ENCODE measurements at places on chromosomes 6 and 20.

DNA sequence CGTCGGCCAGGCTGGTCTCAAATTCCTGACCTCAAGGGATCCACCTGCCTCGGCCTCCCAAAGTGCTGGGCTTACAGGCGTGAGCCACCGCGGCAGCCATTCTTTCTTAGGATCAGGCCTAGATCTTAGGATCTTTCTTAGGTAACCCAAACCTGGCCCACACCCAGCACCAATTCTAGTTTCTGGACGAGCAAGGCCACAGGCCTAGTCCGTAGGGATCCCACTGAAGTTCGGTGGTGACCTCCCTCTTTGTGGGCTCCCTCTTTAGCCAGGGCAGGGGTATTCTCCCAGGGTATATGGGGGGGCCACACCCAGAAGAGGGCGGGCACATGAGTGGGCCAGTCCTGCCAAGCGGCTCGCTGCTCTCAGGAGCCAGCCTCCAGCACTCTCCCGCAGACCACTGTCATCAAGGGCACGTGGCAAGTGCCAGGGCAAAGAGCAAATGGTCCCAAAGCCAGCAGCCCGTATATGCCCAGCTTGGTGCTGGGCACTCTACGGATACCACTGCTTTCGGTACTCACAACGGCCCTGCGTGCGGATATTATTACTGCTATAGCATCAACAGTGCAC, 6.5 kb downstream of the PXDC1 start:
- DNase-seq: no peak

GRCh38 chr6:100247123-100247522, 217.6 kb downstream of the SIM1 start:
- DNase-seq: no peak

DNA sequence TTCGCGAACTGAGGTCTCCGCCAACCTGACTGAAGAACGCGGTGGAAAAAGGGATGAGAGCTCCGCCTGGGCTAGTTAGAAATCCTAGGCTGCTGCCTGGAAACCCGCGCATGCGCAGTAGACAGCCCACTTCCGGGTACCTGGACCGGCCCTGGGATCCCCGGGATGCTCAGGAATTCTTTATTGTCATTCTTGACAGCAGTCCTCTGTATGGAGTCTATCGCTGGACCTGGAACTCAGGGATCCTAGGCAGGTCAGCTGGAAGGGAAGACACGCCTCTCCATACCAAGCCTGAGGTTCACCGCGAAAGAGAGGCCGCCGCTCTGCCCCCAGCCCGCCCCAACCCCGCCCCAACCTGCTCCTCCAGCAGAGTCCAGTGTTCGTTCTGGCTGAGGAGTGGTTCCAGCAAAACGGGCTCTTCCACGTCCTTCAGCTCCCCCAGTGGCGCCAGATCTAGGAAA, 1379.2 kb upstream of the DEFB115 start:
- peak; percentile 6 for DNase-seq

DNA sequence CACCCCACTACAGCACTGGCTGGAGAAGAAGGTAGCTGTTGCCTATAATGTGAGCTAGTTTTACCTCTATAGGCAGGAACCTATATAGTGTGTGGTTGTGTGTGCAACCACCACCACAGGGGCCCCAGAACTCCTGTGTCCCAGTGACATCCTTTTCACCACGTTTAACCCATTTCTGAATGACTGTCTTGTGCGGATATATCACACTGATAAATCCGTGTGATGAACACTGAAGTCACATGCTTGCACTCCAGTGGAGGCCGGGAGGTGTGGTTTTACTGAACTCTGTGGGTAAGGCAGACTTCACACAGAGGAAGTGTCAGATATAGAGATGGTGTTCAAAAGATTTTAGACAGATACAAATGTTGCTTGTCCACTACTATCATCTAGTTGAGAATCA, 32.5 kb downstream of the SDHAF4 start:
- no peak for DNase-seq

DNA sequence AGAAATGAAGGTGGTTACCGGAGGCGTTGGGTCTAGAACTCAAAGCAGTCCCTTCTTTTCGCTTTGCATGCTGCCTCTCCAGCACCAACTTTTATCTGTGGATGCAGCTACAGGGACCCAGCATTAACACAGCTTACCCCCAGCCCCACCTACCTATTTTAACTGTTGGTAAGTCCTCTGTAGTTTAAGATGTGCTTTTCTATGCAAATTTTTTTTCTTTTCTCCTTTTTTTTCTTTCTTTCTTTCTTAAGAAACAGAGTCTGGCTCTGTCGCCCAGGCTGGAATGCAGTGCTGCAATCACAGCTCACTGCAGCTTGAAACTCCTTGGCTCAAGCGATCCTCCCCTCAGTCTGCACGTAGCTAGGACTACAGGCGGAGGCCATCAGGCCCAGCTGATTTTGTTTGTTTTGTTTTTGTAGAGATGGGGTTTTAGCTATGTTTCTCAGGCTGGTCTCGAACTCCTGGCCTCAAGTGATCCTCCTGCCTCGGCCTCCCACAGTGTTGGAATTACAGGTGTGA, 6.5 kb upstream of the USP45 start:
- DNase-seq: peak; percentile 78

GRCh38 chr6:84979541-84979940, 215.1 kb upstream of the TBX18 start:
- DNase-seq: peak; percentile 83

DNA sequence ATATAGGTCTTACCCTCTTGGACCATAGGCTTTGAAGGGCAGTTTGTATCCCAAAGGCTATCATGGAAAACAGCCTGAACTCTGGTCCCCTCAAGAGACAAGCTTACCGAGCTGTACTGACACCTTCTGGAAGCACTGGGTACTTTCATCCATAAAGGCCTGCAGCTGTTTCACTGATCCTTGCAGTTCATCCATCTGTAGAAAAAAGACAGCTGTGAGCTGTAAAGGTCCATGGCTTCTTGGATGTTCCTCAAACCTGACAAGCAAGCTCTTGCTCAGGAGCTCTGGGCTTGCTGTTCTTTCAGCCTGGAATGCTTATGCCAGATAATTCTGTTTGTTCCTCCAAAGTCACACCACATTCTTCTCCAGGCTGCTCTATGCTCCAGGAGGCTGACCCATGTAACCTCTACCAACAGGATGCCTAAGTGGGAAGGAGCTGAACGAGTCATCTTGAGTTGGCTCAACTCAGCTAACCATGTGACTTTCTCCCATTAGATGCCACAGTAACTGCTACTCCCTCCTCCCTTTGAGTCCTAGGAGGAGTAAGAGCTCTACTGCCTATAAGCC, 8.8 kb upstream of the NDRG3 start:
- peak; percentile 82 for DNase-seq

DNA sequence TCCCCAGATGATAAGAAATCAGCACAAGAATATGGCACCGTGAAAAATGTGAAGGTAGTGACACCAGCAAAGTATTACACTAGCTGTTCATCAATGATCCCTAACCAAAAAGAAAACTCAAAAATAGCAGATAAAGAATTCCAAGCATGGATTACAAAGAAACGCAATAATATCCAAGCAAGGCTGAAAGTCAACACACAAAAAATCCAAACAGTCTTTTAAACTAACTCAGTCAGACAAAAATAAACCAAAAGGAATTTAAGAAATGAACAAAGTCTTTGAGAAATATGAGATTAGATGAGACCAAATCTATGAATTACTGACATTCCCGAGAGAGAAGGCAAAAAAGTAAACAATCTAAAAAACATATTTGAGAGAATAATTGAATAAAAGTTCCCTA, 976.1 kb upstream of the MAP3K7 start:
- DNase-seq: no peak

- peak; percentile 98 for DNase-seq
Measured at GRCh38 chr20:58907320-58908137, 55.0 kb downstream of the GNAS start.

DNA sequence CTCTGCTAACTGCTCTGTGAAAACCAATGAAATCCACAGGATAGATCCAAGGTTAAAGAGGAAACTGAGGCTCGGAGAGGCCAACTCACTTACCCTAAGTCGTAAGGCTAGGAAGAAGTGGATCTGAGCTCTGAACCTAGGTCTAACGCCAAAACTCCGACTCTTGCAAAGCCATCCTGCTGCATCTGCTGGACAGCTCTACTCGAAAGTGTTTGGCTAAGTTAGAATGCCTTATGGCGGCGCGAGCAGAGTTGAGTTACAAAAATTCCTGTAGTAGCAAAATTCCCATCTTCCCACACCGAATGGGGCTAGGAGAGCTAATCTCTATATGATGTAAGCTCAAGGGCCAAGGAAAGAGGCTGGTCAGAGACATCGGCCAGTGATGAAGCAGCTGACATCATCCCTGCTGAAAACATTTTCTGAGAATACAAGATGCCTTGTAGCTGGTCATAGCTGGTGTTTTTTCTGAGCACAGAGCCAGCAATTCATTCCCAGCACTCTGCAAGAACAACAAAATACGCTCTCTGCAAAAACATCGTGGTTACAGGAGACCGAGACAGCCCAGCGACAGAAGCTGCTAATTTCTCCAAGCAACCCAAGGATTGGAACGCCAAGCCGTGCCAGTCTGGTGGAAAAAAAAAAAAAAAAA, 1.8 kb downstream of the SPATA2 start:
- DNase-seq: no peak

GRCh38 chr20:37544386-37544785, 16.7 kb upstream of the BLCAP start:
- no peak for DNase-seq

DNA sequence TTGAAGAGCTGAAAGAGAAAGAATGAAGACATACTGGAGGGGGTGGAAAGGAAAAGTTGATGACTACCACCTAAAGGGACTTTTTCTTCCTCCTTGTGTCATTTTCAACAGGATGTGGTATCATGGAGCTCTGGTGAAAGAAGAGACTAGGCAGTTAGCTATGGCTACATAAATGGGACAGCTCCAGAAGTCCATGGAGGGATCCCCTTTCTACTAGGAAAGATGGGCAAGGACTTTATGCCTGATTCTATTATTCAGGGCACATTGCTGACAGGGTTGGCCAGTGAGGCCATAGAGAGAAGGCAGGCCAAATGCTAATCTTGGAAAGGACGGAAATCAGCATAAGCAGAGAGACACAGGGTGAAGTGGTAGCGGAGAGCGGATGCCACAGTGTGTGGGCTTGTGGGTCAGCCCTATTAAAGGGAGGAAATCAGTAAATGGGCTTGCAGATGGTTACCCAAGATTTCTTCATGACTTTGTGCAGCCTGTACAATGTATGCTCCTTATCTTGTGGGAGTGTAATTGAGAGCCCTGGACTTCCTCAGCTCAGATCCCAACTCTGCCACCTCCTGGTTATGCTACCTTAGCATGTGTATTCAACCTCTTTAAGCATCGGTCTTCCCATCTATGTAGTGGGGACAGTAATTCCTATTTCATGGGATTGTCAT, 77.4 kb upstream of the TMEM170B start:
- peak; percentile 25 for DNase-seq

DNA sequence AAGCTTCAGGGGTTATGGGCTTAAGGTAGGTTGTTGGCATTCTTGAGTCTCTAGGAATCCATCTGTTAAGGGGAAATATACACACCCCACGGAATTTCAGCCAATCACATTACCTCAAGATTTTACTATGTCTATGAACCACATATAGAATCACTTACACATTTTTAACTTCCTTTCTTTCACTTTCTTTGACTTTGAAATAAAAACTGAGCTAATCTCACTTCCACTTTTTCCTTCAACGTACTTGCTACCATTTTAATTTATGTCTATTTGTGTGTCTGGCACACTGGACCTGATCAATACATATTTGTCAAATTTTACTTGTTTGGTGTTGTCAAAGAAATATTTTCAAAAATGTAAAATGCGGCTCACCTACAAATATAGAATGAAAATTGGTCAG, 545.4 kb upstream of the JAG1 start:
- no peak for DNase-seq

DNA sequence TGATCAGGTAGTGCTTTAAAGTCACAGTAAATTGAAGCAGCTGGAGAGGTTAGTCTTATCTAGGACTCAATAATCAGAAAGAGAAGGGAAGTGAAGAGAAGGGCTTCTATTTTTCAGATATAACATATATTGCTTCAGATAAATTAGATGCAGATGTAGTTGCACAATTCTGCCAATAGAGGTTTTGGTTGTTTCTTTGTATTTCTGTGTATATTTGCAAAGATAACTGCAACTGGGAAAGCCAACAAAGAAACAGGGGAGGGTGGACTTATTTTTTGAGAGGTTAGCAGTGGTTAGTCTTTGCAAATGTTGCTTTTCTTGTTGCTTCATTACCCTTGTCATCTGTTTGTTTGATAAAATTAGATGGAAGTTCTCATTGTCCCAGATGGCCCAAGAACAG, 106.6 kb downstream of the ADGRG6 start:
- peak; percentile 15 for DNase-seq

DNA sequence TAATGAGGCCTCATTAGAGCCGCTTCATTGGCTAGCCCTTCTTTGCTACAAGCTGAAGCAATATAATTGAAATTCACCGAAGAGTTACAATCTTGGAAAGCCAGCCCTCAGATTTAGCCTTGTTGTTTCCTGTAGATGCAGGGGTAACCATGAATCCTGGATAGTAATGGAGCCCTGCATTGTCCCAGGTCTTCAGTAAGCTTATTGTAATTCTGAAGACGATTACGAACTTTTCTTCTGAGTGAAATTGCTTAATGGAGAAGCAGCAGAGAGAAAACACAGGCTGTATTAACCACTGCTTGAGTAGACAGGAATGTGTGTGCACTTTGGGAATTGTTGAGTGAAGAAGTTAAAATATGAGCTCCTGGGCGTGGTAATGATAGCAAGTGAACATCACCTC, 26.3 kb upstream of the NAA20 start:
- DNase-seq: no peak

- DNase-seq: no peak
Measured at GRCh38 chr6:36618366-36619355, 24.5 kb downstream of the SRSF3 start.

DNA sequence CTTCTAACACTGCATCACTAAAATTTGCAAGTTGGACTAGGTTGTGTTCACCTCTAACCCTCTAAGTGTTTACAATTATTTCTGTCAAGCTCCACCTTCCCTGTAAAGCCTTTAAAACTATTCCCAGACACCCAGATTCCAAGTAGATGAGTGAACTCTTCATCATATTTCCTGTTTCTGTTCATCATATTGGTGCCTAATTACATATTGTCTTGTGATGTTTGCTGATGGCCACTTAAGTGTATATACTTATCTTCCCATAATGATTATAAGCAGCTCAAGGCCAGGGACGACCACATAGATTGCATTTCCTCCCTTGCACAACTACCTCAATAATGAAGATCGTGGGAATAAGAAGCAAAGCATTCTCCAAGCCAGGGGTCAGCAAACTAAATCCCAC, 16.8 kb downstream of the TNFRSF21 start:
- DNase-seq: peak; percentile 46

DNA sequence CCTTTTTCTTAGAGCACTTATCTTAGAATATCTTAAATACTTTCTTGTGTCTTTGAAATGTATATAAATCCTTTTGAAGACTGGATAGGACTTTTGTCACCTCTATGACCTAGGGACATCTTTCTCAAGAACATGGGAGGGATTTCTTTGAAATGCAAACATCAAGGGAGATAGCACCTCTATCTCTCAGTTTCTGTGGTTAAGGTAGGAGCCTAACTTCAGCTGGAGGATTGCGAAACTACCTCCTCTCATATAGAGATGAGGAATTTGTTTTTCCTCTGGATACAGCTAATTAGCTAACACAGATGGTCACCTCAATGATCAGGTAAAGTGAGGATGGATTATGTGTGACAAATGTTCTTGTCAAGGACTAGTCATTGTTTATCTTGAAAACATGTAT, 631.3 kb upstream of the IMPG1 start:
- no peak for DNase-seq

- DNase-seq: no peak
Measured at GRCh38 chr20:6841128-6841527, 73.6 kb downstream of the BMP2 start.

All from cardiac fibroblast (primary cell).